Activated CD8-positive, alpha-beta memory T cell treated with anti-CD3 and anti-CD28 coated beads, Interleukin-2, amount 50 U/mL, for 48 hours (primary cell): ENCODE measurements at places on chromosomes 5 and 9.

GRCh38 chr5:51202161-51202560 lies 181.1 kb upstream of the ISL1 start:
- no peak for DNase-seq

DNA sequence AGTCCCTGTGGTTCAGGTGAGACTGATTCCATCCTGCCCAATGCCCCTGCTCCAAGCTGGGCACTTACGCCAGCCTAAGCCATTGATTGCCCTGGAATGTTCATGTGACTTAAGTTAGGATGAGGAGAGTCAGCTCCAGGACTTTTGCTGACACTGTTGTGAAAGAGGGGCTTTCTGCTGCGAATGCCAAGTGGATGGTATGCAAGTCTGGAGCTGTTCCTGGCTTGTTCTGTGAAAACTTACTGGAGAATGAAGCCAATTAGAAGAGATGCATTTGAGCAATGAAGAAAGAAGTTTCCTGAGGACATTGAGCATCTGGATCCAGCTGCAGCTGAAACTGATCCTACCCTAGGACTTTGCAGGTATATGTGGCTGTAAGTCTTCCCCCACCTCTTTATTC lies 61.2 kb upstream of the ZFR start:
- DNase-seq, result no peak

DNA sequence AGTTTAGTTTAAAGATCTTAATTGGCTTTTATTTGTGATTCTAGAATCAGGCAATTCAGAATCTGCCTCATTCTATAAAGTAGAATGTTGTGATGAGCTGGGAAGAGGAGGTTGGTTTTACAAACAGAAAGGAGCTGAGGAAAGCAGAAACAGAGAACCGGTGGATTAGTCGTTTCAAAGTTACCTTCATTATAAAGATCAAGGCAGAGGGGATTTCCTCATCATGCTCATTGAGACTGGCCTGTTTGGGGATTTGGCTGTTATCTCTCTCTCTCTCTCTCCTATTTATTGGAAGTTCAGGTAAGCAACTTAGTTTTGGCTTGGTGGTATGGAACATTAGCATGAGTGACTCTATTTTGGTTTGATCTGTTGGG lies 134.0 kb downstream of the GCNT1 start:
- no peak for DNase-seq

GRCh38 chr9:112955550-112955949 lies 56.4 kb downstream of the ZNF883 start:
- DNase-seq, result no peak

DNA sequence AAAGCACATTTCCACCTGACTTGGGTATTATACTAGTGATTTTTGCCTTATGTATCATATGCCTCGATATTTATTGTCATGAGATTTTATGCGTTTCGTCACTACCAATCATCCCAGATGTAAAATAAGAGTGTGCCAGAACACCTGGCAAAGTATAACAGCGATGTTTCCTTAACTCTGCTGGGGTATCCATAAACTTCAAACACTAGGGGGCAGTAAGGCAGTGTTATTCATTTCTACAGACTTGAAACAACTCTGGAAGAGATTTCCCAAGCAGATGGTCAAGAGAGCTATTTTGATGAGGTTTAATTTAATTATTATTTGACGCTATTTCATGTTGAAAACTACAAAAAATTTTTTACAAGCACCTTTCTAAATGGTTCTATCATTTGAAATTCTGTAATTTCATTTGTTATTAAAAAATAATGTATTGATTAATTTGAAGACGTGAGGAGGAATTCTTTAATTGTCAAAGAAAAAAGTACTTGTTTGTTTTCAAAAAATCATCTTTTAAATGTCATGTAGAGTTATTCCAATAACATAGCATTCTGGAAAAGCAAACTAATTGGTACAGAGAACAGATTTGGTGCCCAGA lies 388.5 kb upstream of the CTNND2 start:
- no peak for DNase-seq

DNA sequence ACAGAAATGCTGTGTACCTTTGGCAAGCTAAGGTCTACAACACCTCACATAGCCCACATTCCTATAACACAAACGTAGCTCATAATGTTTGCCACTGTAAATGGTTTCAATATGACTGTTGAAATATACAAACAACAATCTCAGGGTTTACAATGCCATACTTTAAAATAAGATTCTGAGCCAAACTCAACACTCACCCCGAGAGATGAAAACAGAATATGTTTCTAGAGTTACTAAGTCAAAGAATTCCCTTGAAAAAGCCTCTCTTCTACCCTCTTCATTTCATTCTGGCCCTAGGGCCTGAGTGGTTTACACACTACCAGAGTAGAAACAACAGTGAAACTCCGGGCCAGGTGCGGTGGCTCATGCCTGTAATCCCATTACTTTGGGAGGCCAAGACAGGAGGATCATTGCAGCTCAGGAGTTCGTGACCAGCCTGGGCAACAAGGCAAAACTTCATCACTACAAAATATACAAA lies 72.6 kb downstream of the MYO10 start:
- DNase-seq, result no peak

GRCh38 chr5:56616454-56617160 lies 198.7 kb upstream of the MAP3K1 start:
- no peak for DNase-seq

DNA sequence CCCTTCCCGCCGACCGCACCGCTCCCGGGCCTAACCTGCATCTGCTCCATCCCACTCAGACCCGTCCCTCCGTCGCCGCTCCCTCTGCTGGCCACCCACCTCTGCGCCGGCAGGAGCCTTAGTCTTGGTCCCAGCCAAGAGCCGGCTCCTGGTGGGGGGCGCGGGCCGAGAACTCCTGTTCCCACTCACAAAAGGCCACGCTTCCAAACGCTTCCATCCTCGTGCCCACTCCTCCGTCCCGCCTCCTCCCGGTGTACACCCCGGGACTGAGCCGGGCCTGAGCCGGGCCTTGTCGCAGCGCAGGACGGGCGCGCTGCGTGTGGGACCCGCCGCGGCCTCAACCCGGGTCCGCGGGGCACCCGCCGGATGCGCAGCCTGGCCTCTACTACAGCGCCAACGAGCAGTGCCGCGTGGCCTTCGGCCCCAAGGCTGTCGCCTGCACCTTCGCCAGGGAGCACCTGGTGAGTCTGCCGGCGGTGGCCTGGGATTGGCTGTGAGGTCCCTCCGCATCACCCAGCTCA lies 7.5 kb downstream of the ADAMTS13 start:
- peak; percentile 63 for DNase-seq

- no peak for DNase-seq
These were observed 268.4 kb downstream of the PLK2 start for GRCh38 chr5:58191443-58191842.

DNA sequence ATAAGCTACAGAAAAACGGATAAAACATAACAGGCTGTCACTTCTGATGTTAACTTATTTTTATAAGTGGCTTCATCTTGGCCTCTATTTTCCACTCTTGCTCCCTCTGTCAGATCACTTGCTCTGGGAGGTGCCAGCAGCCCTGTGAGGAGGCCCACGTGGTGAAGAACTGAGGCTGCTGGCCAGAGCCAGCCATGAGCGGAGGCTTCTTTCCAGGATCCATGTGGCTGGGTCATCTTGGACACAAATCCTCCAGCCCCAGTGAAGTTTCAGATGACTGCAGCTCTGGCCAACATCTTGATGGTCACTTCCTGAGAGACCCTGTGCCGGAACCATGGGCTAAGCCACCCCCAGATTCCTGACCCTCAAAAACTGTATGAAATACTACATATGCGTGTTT lies 7.5 kb upstream of the CMBL start:
- no peak for DNase-seq

DNA sequence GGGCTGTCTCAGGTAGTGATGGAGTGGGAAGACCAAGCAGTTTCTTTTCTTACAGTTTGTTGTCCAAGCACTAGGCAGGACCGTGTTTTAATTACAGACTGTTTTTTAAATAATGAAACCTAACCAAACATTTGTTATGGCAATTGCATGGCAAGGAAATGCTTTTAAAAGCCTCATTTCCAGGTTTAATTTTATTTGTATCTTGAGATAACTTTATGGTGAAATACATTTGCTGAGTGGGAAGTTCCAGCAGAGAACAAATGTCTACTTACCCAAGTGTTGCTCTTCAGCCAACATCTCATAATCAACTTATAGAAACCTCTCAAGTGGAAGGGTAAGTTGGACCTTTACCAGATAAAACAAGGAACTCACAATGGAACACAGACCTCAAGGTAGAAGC lies 11.8 kb upstream of the LHFPL2 start:
- no peak for DNase-seq

GRCh38 chr5:95841914-95842812 lies 19.6 kb upstream of the GLRX start:
- DNase-seq, result peak; percentile 35

GRCh38 chr9:536597-537511 lies 304.6 kb upstream of the DMRT1 start:
- DNase-seq, result no peak

DNA sequence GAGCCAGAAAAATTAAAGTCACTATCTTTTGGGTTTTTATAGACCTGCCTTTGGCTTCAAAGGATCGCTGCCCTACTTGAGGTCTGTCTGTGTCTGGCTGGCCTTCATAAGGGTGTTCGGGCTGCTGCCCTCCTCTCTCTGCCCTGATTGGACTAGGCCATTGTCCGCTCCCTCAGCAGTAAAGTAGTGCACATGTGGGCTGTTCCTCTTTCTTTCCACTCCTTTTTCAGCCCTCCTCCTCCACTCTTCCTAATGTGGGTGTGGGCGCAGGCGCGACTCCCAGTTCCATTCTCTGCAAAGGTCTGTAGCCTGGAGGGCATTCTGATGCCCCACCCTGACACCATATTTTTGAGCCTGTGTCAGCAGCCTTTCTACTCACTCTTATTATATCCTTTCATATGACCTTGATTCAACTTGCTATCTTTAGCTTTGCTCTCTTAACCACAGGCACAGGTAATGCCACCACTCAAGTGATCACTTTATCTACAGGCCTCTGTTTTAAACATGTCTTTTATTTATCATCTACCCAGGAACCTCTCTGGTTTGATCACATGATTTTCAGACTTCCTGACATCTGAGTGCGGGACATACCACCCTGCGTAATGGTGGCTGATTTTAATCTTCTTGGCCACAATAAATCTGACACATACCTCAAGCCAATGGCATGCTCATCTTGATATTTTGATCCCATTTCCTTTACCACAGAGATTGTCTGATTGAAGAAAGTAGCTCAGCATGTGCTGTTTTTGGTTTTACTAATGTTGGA lies 144.5 kb downstream of the AOPEP start:
- no peak for DNase-seq

GRCh38 chr5:76556511-76557221 lies 66.5 kb downstream of the F2RL2 start:
- DNase-seq, result no peak

GRCh38 chr9:8366161-8366926 lies 566.8 kb upstream of the DMAC1 start:
- DNase-seq, result no peak

- DNase-seq, result no peak
These were observed 75.7 kb upstream of the SAP30L start for GRCh38 chr5:154370119-154370518.
